A549 treated with Hydrocortisone at 1 μM for 4 hours (cell line): ENCODE measurements at places on chromosomes 7 and 10. TPM values are rescaled to one million over a fixed set of nuclear protein-coding genes. Genes with fewer than 3 reads are reported as not detected.

Gene LRRTM3
- not detected in 5 replicates for total RNA-seq

Gene CNNM1
- total RNA-seq = 21.9 to 28.6 TPM (median 26.2 TPM) in 5 replicates

Gene FASTK
- 58.8 to 75.1 TPM (median 73.7 TPM) in 5 replicates for total RNA-seq

Gene ADIRF
- 0.15 to 0.22 TPM in 2 of 5 replicates, not detected in the others for total RNA-seq
